ENCODE measurements at places on chromosomes 2 and 18. TPM values are rescaled to one million over a fixed set of nuclear protein-coding genes. Genes with fewer than 3 reads are reported as not detected.
A peak's percentile ranks its signal among the peaks of the same experiment; 100 is the strongest.

GRCh38 chr2:32844253-32844652 is 102.5 kb upstream of the LTBP1 start:
- H3K4me1 ChIP-seq, result no peaks in the 10 kb centered on the region
- H3K4me3 ChIP-seq, result no peak overlapping the region
- no peak for DNase-seq

- DNase-seq, result no peak
- no peak overlapping the region for H3K4me3 ChIP-seq
- no peak overlapping the region for H3K27ac ChIP-seq
- no peaks in the 10 kb centered on the region for H3K36me3 ChIP-seq
Measured at GRCh38 chr2:215394102-215394805, 41.6 kb downstream of the FN1 start.

DNA sequence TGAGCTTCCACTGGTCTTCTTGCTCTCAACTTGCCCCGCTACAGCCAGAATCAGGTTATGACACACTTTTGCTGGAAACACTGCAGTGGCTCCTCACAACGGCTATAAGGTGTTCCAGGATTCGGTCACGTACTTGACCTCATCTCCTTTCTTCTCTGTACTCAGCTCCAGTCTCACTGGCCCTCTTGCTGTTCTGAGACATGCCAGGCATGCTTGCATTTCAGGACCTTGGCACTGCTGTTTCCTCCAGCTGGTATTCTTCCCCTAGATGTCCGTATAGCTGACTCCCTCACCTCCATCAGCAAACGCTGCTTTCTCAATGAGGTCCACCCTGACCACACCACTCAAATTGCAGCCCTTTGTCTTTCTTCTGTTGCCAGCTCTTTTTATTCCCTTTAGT is 31.9 kb upstream of the C1GALT1C1L start:
- peaks cover 4% of the 10 kb centered on the region for H3K27me3 ChIP-seq
- H3K4me1 ChIP-seq, result no peaks in the 10 kb centered on the region
- H3K4me3 ChIP-seq, result no peak overlapping the region
- no peaks in the 10 kb centered on the region for H3K36me3 ChIP-seq

- H3K4me3 ChIP-seq, result no peak overlapping the region
- peaks cover 7% of the 10 kb centered on the region for H3K36me3 ChIP-seq
- DNase-seq, result no peak
- H3K27me3 ChIP-seq, result no peaks in the 10 kb centered on the region
- no peak overlapping the region for H3K27ac ChIP-seq
Measured at GRCh38 chr2:189829102-189829833, 45.0 kb downstream of the PMS1 start.

GRCh38 chr2:48434101-48434500 is 95.9 kb upstream of the STON1 start:
- no peaks in the 10 kb centered on the region for H3K4me1 ChIP-seq
- no peak overlapping the region for H3K27ac ChIP-seq
- H3K4me3 ChIP-seq, result no peak overlapping the region
- no peaks in the 10 kb centered on the region for H3K36me3 ChIP-seq
- no peak for DNase-seq
- H3K27me3 ChIP-seq, result peaks cover 10% of the 10 kb centered on the region

- DNase-seq, result no peak
- no peak overlapping the region for H3K4me3 ChIP-seq
- no peaks in the 10 kb centered on the region for H3K27me3 ChIP-seq
Measured at GRCh38 chr2:23803965-23804542, 122.9 kb downstream of the ATAD2B start.

DNA sequence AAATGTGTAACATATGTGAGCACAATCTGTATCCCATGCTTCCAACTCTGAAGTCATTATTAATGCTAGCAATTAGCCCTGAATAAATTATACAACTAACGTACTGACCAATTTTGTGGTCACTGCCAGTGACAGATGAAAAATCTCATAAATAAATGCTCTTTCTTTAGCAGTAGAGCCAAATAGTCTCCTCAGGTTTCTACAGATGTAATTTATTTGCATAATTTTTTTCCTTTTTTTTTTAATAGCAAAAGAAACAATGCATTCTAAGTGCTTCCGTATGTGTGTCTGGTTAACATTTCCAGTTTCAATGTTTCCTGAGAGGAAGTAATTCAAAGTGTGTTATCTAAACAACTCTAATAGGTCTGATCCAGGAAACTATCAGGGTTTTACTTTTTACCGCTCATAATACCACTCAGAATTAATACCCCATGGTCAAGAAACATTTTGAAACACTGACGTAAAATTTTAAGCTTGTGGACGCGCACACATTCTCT is 108.4 kb downstream of the MEP1B start:
- H3K4me1 ChIP-seq, result no peaks in the 10 kb centered on the region
- no peak for DNase-seq
- no peaks in the 10 kb centered on the region for H3K36me3 ChIP-seq

- H3K4me3 ChIP-seq, result no peak overlapping the region
- H3K36me3 ChIP-seq, result no peaks in the 10 kb centered on the region
- DNase-seq, result no peak
- no peaks in the 10 kb centered on the region for H3K27me3 ChIP-seq
- no peaks in the 10 kb centered on the region for H3K4me1 ChIP-seq
- no peak overlapping the region for H3K27ac ChIP-seq
Measured at GRCh38 chr18:3153107-3153704, 66.6 kb downstream of the MYOM1 start.

GRCh38 chr2:31294196-31294595 is 60.2 kb downstream of the EHD3 start:
- no peak overlapping the region for H3K27ac ChIP-seq
- no peak for DNase-seq
- no peaks in the 10 kb centered on the region for H3K36me3 ChIP-seq
- no peak overlapping the region for H3K4me3 ChIP-seq

DNA sequence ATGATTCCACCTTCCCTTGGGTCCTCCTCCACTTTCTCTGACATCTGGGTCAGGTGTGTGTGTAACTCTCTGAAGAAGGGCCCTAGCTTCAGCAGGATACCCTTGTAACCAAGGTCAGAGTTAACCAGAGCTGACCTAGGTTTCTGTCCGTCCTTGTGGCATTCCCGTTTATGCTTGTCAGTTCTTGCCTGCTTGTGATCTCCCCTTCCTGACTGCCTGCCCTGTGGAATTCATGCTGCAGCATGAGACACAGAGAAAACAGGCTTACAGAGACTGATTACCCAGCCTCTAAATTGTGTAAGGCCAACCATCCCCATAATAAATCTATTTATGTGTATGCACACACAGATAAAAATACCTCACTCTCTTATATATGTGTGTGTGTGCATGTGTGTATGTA is 22.8 kb downstream of the NXPH2 start:
- no peak for DNase-seq
- H3K4me3 ChIP-seq, result no peak overlapping the region
- no peaks in the 10 kb centered on the region for H3K36me3 ChIP-seq
- no peaks in the 10 kb centered on the region for H3K4me1 ChIP-seq
- no peak overlapping the region for H3K27ac ChIP-seq
- no peaks in the 10 kb centered on the region for H3K27me3 ChIP-seq

GRCh38 chr2:16336491-16336890 is 329.1 kb downstream of the CYRIA start:
- no peak overlapping the region for H3K27ac ChIP-seq
- H3K4me3 ChIP-seq, result no peak overlapping the region
- no peaks in the 10 kb centered on the region for H3K36me3 ChIP-seq
- no peaks in the 10 kb centered on the region for H3K27me3 ChIP-seq

DNA sequence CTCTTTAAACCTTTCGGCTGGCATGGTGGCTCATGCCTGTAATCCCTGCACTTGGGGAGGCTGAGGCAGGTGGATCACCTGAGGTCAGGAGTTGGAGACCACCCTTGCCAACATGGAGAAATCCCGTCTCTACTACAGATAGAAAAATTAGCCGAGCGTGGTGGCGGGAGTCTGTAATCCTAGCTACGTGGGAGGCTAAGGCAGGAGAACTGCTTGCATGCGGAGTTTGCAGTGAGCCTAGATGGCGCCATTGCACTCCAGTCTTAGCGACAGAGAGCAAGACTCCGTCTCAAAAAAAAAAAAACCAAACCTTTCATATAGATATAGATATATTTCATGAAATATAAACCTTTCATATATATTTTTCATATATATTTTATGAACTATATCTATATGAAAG is 864.7 kb downstream of the TRIB2 start:
- no peaks in the 10 kb centered on the region for H3K27me3 ChIP-seq
- no peak for DNase-seq
- H3K4me1 ChIP-seq, result no peaks in the 10 kb centered on the region
- no peaks in the 10 kb centered on the region for H3K36me3 ChIP-seq
- no peak overlapping the region for H3K4me3 ChIP-seq
- no peak overlapping the region for H3K27ac ChIP-seq

- no peaks in the 10 kb centered on the region for H3K36me3 ChIP-seq
- H3K4me1 ChIP-seq, result peaks cover 5% of the 10 kb centered on the region
- no peak overlapping the region for H3K4me3 ChIP-seq
- H3K27me3 ChIP-seq, result no peaks in the 10 kb centered on the region
- H3K27ac ChIP-seq, result no peak overlapping the region
- no peak for DNase-seq
Measured at GRCh38 chr2:237575869-237576862, 9.8 kb downstream of the PRLH start.

GRCh38 chr2:14673351-14673875 is 40.9 kb downstream of the LRATD1 start:
- DNase-seq, result no peak
- H3K27ac ChIP-seq, result no peak overlapping the region
- no peaks in the 10 kb centered on the region for H3K36me3 ChIP-seq
- H3K4me3 ChIP-seq, result no peak overlapping the region
- H3K27me3 ChIP-seq, result no peaks in the 10 kb centered on the region

- no peak for DNase-seq
- H3K4me1 ChIP-seq, result no peaks in the 10 kb centered on the region
- H3K36me3 ChIP-seq, result no peaks in the 10 kb centered on the region
- H3K27me3 ChIP-seq, result no peaks in the 10 kb centered on the region
Measured at GRCh38 chr2:141381946-141382345, 748.9 kb downstream of the LRP1B start.

DNA sequence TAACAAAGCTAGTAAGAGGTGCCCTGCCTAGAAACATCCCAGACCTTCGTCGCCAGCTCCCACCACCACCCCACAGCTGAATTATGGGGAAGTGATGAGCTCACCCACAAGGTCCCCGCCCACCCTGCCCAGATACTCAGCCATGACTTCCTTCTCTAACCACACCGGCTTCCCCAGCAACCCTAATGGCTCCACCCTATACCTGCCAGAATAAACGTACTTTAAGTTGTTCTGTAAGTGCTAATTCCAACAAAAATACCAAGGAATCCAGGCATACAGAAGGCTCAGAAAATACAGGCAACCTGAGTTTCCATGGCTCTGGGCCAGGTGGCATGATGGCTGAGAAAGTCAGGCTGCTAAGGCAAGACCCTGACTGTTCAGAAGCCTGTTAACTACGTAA is 39.1 kb downstream of the TMEM163 start:
- H3K4me1 ChIP-seq, result peaks cover 52% of the 10 kb centered on the region
- peak; percentile 71 for DNase-seq
- peak overlapping the region; percentile 76 for H3K4me3 ChIP-seq
- no peaks in the 10 kb centered on the region for H3K36me3 ChIP-seq
- H3K27ac ChIP-seq, result no peak overlapping the region
- no peaks in the 10 kb centered on the region for H3K27me3 ChIP-seq

GRCh38 chr2:22497789-22498188 is 887.2 kb upstream of the KLHL29 start:
- no peaks in the 10 kb centered on the region for H3K36me3 ChIP-seq
- no peaks in the 10 kb centered on the region for H3K27me3 ChIP-seq
- no peaks in the 10 kb centered on the region for H3K4me1 ChIP-seq
- H3K27ac ChIP-seq, result no peak overlapping the region
- no peak for DNase-seq

DNA sequence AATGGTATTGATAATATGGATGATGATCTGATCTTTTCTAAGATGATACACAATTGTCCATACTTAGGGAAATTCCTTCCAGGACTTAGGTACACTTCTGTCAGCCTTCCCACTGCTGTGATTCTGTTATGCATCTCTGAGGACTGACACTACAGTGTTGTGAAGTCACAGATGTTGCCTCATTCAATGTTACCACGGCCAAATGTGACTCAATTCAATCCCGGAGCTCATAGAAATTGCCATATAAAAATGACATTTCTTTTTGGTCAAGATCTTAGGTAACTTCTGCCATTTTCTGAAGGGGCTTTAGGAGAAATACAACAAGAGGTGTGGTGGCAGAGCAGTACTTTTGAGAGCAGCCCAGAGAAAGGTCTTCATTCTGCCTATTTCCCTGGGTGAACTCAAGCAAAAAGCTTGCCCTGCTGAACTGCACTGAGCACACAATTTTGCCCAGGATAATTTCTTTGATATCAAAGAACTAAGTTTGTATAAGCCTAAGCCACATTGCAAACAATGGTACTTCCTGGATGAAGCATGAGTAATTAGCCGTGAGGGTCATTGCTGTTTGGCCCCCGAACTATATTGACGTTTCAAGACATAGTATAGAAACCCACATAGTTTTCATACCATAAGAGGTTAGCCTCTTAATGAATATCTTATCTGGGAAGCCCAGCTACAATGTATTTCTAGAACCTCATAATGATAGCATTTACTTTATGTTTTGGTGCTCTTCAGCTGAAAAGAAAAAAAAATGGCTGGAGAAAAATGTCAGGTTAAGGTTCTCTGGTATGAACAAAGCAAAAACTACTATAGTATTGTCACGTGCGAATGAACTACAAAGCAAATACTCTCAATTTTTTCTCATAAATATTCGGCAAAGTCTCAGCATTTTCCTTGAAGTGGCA is 437.4 kb downstream of the MEIS1 start:
- H3K27me3 ChIP-seq, result no peaks in the 10 kb centered on the region

DNA sequence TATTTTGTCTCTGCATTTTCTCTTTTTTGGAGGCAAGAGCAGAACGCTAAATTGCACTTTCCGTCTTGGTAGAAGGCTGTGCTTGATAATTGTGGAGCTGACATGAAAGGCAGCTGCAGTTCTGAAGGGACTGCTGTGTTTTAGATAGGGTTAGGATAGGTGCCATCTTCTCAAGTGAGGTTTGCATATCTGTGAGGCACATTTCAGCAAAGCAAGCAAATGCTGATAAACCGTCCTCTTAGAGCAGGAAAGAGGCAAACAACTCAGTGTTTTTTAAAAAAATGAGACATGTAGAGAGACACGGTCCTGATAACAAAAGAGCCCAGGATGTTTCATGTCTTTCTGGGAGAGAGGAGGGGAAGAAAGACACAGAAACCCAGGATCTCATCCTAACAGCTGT is 217.7 kb downstream of the SOCS6 start:
- no peak overlapping the region for H3K27ac ChIP-seq
- peaks cover 3% of the 10 kb centered on the region for H3K27me3 ChIP-seq
- no peaks in the 10 kb centered on the region for H3K4me1 ChIP-seq
- no peak for DNase-seq

CPLX4 gene
- total RNA-seq, result not detected

PAX3 gene
- total RNA-seq, result not detected

HOXD8 gene
- total RNA-seq, result not detected

SULT1C2 gene
- total RNA-seq, result not detected

REEP1 gene
- total RNA-seq, result not detected

CRYBA2 gene
- not detected for total RNA-seq

NAT8 gene
- total RNA-seq, result not detected

DSC1 gene
- total RNA-seq, result not detected
